Activated CD8-positive, alpha-beta T cell treated with anti-CD3 and anti-CD28 coated beads for 36 hours (primary cell): ENCODE measurements at places on chromosomes 7 and 10.

DNA sequence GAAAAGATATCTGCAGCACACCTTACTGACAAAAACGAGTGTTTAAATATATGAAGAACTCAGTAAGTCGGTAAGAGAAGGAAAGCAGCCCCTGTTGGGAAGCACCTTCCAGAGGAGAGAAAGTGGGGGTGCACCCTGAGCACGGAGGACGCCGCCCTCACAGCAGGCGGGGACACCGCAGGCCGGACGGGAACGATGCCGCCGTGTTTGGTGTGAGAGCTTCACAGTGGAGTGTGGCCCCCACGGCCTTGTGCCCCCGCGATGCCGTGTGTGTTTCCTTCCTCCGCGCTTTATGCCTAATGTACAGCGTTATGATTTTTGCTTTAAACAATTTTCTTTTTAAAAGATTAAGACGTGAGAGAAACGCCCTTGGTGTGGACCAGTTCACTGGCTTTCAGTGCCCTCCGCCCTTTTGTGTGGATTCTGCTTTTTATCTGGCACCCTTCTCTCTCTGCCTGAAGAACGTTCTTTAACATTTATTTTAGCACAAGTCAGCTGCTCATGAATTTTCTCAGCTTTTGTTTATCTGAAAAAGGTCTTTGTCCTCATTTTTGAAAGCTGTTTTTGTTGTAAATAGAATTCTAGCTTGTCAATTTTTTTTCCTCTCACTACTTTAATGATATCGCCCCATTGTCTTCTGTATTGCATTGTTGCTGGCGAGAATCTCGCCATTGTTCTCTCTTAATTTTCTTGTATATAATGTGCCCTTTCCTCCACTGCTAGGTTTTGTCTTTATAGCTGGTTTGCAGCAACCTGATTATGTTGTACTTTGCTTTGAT, 110.7 kb downstream of the INPP5A start:
- no peak for DNase-seq

DNA sequence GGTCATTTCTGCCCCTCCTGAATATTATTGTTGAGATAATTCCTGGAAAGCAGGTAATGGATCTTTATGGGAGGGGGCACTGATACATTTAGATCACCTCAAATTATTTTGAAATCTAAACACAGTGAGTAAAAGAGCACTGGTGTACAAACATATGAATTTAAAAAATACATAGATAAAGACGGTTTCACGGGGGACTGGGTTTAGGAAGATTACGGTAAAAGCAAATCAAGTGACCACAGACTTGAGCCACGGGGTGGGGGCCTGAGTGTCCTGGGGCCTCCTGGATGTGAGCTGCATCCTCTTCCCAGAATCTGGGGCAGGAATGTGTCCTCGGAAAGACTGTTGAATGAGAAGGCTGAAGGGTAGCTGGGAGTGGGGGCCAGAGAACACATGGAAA, 219.1 kb upstream of the KLF6 start:
- no peak for DNase-seq

GRCh38 chr10:62690703-62691102, 113.8 kb upstream of the ADO start:
- peak; percentile 34 for DNase-seq

- no peak for DNase-seq
Measured at GRCh38 chr7:84697506-84697905, 489.4 kb downstream of the SEMA3D start.

DNA sequence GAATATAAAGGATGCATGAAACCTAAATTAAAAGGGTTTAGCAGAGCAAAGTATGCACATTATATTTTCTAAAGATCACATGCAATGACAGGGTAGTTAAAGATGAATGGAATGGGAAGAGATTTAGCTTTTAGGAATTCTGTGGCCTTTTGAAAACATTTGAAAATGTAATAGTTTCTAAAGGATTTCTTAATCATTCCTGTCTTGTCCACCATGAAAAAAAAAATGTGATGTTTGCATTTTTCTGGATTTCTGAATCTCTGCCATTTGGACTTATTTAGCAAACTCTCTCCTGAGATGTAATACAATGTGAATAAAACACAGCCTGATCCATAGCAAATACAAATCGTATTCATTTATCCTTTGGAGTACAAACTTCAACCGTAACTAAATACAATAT, 126.6 kb upstream of the RAB11FIP2 start:
- DNase-seq, result no peak

- DNase-seq, result no peak
Measured at GRCh38 chr10:75276069-75276872, 40.5 kb upstream of the COMTD1 start.

GRCh38 chr7:133081119-133081598, 731 bp downstream of the CHCHD3 start:
- DNase-seq, result peak; percentile 30

DNA sequence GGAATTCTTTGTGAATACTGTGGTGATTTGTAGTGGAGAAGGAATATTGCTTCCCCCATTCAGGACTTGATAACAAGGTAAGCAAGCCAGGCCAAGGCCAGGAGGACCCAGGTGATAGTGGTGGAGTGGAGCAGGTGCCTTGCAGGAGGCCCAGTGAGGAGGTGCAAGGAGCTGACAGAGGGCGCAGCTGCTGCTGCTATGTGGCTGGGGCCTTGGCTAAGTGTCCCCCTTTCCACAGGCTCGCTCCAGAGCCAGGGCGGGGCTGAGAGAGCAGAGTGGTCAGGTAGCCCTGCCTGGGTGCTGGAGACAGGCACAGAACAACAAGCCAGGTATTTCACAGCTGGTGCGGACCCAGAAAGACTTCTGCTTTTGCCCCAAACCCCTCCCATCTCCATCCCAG, 162.9 kb downstream of the EGFR start:
- DNase-seq, result no peak

GRCh38 chr10:792083-792791, 102.8 kb upstream of the DIP2C start:
- DNase-seq, result no peak

- no peak for DNase-seq
Measured at GRCh38 chr7:4755045-4755444, 20.4 kb upstream of the AP5Z1 start.

DNA sequence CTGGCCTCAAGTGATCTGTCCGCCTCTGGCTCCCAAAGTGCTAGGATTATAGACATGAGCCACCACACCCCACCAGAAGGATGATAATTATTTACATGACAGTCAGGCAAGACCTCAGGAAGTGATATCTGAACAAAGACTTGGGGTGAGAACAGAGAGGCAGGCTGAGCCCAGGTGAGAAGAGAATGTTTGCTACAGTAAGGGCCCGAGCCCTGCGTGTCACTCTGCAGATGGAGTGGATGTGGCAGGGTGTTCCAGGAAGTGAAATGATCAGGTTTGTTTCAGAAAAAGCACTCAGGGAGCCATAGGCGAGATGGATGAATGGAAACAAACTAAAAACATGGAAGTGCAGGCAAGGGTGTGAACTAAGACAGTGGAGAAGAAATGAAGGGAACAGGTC, 22.2 kb downstream of the SFMBT2 start:
- peak; percentile 68 for DNase-seq

- DNase-seq, result no peak
Measured at GRCh38 chr7:67463316-67463715, 466.7 kb downstream of the TYW1 start.

DNA sequence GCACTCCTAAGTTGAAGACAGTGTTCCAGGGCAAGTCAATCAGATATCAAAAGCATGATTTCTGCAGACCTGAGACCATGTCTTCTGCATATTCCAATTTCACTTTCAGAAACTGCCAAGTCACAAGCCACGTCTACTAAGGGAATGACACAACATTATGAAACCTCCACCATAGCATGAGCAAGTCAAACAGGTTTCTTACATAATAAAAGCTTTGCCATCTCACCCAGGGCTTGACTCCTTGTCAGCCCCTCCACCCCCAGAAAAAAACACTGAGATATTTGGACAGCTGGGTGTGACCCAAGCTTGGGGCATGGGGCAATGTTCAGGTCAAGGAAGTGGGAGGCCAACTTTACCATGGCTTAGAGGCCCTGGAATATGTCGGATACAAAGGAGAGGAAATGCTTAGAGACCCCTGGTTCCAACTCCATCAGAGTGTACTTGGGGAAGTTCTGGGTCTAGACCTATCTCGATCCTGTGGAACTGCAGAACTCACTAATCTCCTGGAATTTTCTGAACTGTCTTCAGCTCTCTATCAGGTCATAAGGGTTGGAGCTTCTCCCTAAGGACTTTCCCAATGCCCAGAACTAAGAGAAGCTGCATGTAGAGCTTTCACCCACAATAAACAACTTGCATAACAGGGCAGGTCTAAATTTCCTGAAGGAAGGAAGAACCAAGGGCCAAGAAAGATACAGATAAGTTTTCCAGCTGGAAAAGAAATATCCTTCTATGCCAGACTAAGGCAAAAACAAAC, 80.6 kb upstream of the NAMPT start:
- peak; percentile 28 for DNase-seq

DNA sequence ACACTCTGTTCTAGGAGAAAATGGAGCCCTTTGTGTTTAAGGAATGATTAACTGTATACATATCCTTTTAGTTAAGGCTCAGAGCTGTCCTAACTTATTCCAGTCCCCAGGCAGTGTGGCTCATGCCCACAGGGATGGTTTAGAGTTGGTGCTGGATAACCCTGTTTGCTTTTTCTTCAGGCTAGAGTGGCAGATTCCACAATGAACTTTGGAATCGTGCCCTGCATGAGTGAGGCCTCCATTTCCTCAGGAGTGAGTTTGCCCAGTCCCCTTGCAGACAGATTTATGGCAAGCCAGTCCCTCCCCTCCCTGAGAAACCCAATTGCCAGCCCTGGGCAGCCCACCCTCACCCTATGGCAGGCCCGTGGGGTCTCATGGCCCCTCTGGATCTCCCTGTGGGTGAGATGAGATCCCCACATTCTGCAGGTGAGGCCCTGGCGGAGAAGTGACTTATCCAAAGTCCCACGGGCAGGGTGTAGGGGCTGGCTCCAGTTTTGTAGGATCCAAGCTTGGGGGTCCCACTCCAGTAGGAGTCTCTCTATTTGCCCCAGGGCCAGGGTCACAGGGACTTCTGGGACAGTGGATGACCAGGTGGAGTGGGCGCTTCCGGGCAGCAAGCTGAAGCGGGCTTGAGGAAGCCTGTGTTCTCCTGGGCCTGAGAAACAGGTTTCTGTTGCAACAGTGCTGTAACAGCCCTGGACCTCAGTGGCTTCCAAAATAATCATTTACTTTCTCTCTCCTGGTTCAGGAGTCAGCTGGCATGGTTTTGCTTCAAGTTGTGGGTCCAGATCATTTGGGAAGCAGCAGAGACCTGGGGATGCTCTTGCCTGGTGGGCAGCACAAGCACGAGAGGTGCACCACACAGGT, 9.0 kb upstream of the COMTD1 start:
- no peak for DNase-seq

DNA sequence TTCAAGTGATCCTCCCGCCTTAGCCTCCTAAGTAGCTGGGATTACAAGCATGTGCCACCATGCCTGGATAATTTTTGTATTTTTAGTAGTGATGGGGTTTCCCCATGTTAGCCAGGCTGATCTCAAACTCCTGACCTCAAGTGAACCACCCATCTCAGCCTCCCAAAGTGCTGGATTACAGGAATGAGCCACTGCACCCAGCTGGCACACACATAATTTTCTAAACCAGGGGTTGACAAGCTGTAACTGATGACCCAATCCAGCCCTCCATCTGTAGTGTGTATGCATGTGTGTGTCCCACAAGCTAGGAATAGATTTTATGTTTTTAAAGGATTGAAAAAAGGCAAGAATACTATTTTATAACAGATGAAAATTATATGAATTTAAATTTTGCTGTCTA, 125.9 kb upstream of the INSYN2A start:
- no peak for DNase-seq

- no peak for DNase-seq
Measured at GRCh38 chr7:29499932-29500331, 63.7 kb upstream of the PRR15 start.

GRCh38 chr10:118383699-118384098, 41.6 kb upstream of the FAM204A start:
- no peak for DNase-seq

- peak; percentile 31 for DNase-seq
Measured at GRCh38 chr7:111093496-111093895, 2.6 kb downstream of the LRRN3 start.

DNA sequence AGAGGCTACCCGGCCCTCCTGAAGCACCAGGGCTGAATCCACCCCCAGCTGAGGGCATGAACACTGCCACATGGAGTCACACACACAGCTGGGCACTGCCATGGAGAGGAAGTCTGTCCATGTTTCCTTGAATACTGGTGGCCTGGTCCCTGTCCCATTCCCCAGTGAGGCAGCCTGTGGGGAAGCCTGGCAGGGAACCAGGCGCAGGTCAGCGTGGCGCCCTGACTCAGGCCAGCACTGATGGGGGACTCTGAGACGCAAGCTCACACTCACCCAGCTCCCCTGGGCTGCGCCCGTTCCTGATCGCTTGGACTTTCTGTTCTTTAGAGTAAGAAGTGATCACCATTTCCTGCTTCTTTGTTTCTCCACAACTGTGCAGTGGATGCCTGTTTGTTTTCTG, 128.3 kb downstream of the EGFR start:
- DNase-seq, result no peak

DNA sequence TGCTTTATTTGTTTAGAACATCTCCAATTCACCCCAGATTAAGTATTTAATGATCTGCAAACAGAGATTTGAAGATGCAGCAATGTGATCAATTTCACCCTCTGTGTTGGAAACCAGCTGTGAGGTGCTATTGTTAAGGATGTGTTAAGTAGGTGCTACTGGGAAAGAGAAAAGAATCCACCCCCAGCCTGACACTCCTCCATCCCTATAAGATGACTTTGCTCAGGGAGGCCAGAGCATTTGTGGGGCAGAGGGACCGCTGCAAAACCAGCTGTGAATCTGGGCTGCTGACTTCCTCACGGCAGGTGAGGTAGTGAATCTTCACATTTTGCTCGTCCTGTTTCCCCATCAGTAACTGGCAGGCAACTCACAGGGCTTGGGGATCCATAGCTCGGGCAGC, 297.5 kb downstream of the GFRA1 start:
- DNase-seq, result no peak

DNA sequence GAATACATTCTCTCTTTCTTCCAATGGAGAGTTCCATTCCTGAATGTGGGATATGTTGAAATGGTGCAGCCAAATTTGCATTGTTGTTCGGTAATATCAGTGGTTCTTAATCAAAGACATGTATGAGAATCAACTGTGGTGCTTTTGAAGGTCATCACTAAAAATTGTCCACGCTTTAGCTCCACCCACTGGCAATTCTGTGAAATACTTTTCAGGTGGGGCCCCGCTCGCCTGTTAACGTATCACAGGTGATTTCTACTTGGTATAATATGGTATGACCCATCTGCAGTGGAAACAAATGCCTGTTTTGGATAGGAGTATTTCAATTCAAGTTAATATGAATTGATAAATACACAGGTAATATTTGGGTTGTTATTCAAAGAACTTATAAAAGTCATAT, 178.4 kb downstream of the NSUN6 start:
- no peak for DNase-seq
